Stimulated activated CD8-positive, alpha-beta memory T cell treated with anti-CD3 and anti-CD28 coated beads, Interleukin-4, amount 100 ng/mL, for 4 hours (primary cell): ENCODE measurements at places on chromosomes 11 and 22.
A peak's percentile ranks its signal among the peaks of the same experiment; 100 is the strongest.

GRCh38 chr22:23626286-23626975 is 5.7 kb downstream of the DRICH1 start:
- no peak for DNase-seq

- DNase-seq: no peak
These were observed 12.8 kb downstream of the TSKU start for GRCh38 chr11:76795936-76796441.

DNA sequence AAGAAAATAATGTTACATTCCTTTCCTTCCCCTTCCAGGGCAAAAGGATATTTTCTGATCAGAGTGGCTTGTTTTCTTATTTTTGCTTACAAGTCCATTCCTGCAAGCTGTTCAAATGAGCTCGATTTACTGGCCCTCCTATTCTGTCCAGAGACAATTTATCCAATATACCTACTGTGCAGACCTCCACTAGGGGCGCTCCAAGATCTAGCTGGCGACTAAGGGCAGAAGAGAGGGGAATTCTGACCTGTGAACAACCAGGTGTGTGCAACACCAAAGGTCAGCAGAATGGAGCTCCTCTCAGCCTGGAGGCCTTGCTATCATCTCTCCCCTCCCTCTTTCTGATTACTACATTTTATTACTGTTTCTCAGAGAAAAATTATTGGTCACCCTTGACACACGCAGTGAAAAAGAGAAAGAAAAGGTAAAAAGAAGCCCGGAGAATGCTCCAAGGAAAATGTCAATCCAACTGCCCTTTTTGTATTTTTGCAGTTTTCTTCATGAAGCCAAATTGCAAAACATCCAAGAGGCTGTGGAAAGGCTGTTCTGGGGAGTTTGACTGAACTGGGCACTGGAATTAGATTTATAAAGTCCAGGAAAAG is 3.2 kb downstream of the SEZ6L start:
- DNase-seq: no peak

DNA sequence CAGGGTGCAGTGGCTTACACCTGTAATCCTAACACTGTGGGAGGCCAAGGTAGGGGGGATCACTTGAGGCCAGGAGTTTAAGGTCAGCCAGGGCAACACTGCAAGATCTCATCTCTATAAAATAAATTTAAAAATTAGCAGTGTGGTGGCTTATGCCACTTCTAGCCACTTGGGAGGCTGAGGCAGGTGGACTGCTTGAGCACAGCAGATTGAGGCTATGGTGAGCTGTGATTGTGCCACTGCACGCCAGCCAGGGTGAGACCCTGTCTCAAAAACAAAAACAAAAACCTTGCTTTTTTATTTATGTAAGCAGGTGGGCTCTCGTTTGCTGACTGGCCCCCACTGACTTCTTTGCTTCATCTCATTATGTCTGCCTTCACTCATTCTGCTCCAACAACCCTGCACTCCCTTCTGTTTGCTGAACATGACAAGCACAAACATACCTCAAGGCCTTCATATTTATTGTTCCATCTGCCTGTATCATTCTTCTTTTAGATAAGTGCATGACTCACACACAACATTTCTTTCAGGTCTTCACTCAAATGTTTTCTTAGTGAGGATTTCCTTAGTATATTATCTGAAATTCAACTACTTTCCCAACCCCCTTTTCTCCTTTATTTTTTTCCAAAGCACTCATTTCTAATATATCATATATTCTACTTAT is 32.4 kb upstream of the CLNS1A start:
- DNase-seq: no peak

- no peak for DNase-seq
These were observed 5.5 kb downstream of the IL17REL start for GRCh38 chr22:50007057-50007511.

- no peak for DNase-seq
These were observed 14.4 kb downstream of the CABIN1 start for GRCh38 chr22:24025475-24025874.

- DNase-seq: no peak
These were observed 37.4 kb downstream of the PDGFB start for GRCh38 chr22:39207141-39208012.

- DNase-seq: no peak
These were observed 786.0 kb downstream of the OPCML start for GRCh38 chr11:132746305-132746704.

GRCh38 chr11:93017821-93018690 is 48.6 kb downstream of the MTNR1B start:
- DNase-seq: no peak

GRCh38 chr11:57567515-57568329 is at the start of gene UBE2L6:
UBE2L6 (minus strand) TSS chr11:57567672; CDS start chr11:57567611, 61 bp downstream.
- peak; percentile 53 for DNase-seq
